ENCODE measurements at places on chromosomes 5 and 9.

DNA sequence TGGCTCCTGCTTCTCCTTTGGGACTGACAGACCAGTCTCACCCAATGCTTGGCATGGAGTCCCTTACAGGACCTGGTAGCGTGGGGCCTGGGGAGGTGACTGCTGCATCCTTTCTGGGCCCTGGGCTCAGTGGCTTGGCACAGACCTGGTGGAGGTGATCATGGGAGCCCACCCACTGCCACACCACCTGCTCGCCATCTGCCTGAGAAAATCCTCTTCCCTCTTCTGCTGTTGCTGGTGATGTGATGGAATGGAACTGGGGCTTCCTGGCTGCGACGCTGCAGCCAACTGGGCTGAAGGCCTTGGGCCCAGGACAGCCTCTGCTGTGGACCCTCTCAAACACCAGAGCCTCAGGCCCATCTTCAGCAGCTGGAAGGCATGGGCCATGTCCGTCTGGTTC, 122.5 kb upstream of the PANK3 start:
- no peak for DNase-seq

- no peak for DNase-seq
Measured at GRCh38 chr5:57698802-57699201, 216.2 kb upstream of the ACTBL2 start.

DNA sequence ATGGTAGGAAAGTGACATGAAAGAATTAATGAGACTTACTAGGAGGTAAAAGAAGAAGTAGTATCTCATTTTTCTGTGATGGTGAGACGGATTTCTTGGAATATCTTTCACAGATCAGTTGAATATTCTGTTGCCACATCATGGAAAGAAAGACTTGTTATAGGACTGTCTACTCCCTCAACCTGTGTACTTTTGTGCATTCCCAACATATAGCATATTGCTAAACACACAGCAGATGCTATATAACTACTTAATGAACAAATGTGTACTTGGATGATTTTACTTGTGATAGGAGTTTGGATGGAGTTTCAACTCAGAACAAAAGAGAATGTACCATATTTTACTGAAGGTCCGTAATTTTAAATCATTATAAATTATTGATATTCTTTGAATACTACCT, 128.5 kb downstream of the LURAP1L start:
- DNase-seq: no peak

DNA sequence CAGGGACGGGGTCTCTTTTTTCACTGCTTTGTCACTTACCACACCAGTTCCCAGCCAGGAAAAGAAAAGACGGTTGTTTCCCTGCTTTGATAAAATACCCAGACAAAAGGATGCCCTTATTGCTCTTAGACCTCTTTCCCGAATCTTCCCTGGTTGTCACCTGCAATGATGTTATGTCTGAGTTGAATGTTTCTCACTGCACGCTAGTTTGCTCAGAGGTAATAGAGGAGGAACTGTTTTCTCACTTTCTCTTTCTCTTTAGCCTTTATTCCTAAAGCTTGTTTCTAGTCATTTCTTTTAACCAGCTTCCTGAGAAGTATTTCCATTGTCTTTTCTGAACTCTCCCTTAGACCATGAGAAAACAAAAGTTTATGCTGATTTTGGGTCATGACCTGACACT, 32.9 kb downstream of the ACER2 start:
- DNase-seq: no peak

DNA sequence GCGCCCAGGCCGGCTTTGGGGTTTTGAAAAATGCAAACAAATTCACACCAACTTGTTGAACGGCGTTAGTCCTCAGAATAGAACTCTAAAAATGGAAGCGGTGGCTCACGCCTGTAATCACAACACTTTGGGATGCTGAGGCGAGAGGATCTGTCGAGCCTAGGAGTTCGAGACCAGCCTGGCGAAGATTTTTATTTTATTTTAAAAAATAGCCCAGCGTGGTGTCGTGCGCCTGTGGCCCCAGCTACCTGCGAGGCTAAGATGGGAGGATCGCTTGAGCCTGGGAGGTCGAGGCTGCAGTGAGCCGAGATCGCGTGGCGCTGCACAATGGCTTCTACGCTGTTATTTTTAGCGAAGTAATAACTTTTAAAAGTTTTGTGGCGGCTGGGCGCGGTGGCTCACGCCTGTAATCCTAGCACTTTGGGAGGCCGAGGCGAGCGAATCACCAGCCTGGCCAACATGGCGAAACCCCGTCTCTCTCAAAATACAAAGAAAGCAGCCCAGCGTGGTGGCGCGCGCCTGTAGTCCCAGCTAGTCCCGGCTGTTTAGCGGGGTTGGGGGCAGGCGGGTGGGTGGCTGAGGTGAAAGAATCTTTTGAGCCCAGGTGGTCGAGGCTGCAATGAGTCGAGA, 694 bp upstream of the PLIN2 start:
- no peak for DNase-seq

- peak; percentile 6 for DNase-seq
Measured at GRCh38 chr5:127834094-127834531, 130.9 kb downstream of the CCDC192 start.

DNA sequence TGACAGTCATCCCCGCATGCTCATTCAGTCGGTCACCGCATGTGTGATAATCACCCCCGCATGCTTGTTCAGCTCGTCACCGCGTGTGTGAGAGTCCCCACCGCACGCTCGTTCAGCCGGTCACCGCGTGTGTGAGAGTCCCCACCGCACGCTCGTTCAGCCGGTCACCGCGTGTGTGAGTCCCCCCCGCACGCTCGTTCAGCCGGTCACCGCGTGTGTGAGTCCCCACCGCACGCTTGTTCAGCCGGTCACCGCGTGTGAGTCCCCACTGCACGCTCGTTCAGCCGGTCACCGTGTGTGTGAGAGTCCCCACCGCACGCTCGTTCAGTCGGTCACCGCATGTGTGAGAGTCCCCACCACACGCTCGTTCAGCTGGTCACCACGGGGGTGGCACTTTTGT, 3.5 kb downstream of the TRAF2 start:
- no peak for DNase-seq

DNA sequence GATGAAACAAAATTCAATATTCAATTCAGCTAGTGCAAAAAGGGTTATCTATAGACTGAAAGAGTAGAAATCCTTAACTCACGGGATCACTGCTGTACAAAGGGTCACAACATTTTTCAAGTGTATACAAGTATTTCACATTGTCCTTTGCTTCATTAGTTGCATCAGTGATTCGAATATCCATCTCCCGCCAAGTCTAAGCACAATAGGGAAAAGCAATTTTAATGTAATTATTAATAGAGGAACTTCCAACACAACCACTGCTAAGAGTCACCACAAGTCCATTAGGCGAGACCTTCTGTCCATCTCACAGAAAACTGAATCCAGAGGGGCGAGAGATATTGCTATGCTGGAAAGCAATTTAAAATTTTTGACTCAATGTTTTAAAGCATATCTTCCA, 27.4 kb downstream of the DNAH5 start:
- no peak for DNase-seq

DNA sequence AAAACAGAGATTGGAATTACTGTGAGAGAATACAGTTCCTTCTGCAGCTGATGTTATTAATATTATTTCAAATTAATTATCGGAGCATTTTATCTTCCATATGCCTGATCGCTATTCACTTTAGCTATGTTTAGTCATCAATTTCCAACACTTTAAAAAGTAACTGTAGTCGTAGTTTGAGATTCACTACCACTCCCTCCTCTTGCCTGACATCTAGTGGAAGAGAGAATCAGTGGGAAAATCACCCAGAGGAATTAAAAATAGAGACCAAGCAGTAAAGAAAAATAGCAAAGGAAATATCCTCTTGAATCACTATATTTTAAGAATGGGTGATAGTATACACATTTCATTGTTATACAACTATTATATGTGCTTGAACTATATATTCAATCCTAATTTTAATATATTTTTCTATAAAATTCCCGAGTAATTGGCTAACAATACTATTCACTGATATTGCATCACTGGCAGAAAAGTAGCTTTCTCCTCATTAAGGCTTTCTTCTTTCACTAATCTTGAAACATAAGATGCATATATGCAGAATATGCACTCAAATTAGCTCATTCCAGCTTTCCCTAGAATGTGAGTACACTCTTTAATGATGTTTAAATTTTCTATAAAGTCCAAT, 708.7 kb downstream of the CDH9 start:
- no peak for DNase-seq

DNA sequence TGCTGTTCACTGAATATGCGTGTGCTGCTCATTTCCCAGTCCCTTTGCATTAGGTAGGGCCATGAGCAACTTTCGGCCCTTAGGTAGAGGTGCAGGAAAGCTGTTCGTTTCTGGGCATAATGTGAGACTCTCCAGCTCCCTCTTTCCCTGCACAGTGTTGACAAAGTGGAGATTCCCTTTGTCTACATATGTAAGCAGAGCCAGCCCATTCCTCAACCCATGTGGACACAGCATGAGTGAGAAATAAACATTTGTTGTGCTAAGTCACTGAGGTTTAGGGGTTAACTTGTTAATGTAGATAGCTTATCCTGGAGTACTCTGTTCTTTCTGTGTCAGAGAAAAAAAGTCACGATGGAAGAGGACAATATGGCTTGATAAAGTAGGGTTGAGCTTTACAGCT, 343.8 kb downstream of the PSAT1 start:
- DNase-seq: no peak

DNA sequence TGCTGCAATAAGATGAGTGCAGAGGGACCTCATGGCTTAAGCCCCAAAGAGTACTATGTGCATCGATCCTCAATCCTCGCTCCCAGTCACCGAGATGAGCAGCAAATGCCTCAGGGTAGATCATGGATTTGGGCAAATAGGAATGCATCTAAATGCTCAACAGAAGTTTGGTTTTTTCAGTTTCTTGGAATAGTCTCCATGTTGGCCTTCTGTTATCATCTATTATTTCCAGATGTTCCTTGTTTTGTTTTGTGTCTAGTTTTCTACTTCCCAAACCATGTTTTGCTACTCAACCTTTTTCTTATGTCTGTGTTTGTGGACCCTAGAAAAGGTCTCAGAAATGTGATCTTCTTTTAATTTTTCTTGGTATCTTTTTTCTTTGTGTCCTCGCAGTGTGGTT, 43.5 kb upstream of the RASGRF2 start:
- no peak for DNase-seq
